HT-29 (cell line): ENCODE measurements at places on chromosomes 6 and 20.

- no peak for DNase-seq
Measured at GRCh38 chr20:42492290-42492689, 697.4 kb downstream of the PTPRT start.

GRCh38 chr6:131980791-131981623, 29.8 kb upstream of the CCN2 start:
- DNase-seq, result peak; percentile 63

DNA sequence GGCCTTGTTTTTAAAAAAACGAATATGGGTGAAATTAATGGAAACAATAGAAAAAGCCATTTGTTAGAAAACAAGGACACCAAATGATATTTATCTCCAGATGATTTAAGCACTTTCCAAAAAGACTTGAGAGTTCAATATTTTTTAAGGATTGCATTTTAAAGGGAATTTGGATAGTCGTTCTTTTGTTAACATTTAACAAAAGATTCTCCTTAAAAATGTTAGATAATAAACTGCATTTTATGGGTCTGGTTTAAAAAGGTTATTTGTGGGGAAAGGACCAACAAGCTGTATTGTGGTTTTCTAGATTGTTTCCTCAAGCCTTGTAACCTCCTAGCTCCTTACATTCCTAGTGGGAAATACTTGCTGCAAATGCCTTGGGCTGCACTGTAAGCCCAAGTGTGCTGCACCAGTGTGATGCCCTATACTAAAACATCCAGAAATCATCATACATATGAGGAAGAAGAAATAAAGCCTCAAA, 1.5 kb upstream of the PHIP start:
- DNase-seq, result peak; percentile 18

GRCh38 chr20:48069596-48069995, 284.3 kb upstream of the SULF2 start:
- DNase-seq, result no peak

DNA sequence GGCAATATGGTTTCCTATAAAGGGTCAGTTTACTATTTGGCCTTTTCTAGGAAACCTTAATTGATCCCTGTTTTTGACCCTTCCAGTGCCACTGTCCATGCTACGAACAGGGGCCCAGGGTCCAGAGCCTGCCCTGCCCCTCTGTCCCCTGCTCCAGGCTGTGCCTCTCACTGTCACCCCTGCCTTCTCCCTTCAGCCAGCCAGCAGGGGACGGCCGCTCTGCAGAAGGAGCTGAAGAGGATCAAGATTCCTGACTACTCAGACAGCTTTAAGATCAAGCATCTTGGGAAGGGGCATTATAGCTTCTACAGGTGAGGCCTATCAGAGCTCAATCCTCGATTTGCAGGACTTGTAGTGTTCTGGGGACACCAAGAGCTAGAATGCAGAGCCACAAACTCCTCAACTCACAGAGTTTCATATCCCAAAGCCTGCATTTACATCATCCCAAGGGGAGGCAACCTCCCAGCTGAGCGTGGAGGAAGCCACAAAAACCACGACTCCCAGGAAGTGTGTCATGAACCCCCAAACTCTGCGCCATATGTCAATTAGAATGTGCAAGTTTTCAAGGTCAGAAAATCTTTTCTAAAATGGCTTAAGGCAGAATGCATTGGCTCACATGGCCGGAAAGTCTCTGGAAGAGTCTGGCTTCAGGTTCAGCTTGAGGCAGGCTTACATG, 3.6 kb downstream of the BPI start:
- DNase-seq, result no peak
